ENCODE measurements at places on chromosomes 5 and 9.

- no peak for DNase-seq
Observed at GRCh38 chr5:159781626-159782157, 134.6 kb upstream of the ADRA1B start.

DNA sequence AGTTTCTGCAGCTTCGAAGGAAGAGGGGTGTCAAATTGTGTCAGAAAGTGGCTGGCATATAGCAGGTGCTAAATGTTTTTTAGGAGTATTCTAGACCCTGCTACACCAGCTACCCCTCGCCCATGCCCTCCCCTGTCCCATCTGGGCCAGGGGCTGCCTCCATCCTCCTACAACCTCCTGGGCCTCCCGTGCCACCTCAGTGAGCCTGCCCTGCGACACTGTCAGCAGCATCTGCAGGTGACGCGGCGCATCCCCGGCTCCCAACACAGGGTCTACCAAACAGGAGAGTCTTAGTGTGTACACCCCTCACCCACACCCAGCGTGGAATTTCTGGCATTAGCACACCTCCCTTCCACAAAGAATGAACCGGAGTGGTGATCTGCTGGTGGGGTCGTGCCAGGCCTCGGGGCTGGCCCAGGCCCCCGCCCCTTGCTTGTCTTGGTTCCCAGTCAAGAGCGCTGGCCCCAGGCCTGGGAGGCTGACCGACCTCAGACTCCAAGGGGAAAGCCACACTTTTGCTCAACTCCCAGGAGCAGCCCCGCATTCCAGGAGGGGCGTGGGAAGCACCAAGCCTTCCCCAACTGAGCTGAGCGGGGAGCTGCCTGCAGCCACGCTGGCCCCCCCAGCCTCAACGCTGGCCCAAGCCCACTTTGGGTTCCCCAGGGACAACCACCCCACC lies 55.2 kb downstream of the NEURL1B start:
- DNase-seq = no peak

DNA sequence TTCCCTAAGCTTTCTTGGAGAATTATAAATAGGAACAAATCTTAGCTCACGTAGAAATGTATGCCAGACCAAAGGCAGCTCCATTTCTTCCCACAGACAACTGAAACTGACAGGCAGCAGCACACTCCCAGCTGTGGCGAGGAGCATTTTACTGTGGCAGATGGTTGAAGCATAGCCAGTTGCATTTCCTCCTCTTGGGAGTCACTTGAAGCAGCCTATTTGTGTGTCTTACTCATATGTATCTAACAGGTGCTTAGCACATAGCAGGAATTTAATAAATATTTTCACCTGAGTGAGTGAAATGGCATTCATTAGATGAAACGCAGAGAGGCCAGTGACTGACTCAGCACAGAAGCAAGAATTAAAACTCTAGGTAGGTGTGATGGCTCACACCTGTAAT lies 12.3 kb upstream of the MTMR12 start:
- no peak for DNase-seq

- no peak for DNase-seq
Observed at GRCh38 chr5:87007737-87008136, 259.9 kb upstream of the RASA1 start.

- DNase-seq = no peak
Observed at GRCh38 chr5:44619875-44620610, 188.7 kb upstream of the MRPS30 start.

DNA sequence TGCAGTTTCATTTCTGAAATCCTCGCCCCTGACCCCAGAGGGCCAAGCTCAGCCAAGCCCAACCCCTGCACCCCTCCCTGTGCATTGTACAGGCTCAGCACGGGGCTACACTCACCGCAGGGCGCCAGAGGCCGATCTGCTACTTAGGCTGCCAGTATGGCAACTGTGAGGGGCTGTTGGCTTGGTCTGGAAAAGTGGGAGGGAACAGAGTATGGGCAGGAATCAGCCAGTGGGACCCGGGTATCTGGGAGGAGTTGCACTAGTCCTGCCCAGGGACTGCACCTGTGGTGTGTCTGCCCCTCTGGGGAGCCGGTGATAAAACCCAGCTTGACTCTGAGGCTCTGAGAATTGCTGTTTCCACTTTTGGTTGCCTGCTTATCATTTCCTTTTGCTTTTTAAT lies 167.4 kb upstream of the KIF2A start:
- no peak for DNase-seq

- no peak for DNase-seq
Observed at GRCh38 chr5:93584596-93585040, 1.6 kb downstream of the NR2F1 start.

- DNase-seq = no peak
Observed at GRCh38 chr5:117701062-117701461, 1126.4 kb upstream of the SEMA6A start.

- no peak for DNase-seq
Observed at GRCh38 chr5:68041293-68041692, 174.3 kb upstream of the PIK3R1 start.

DNA sequence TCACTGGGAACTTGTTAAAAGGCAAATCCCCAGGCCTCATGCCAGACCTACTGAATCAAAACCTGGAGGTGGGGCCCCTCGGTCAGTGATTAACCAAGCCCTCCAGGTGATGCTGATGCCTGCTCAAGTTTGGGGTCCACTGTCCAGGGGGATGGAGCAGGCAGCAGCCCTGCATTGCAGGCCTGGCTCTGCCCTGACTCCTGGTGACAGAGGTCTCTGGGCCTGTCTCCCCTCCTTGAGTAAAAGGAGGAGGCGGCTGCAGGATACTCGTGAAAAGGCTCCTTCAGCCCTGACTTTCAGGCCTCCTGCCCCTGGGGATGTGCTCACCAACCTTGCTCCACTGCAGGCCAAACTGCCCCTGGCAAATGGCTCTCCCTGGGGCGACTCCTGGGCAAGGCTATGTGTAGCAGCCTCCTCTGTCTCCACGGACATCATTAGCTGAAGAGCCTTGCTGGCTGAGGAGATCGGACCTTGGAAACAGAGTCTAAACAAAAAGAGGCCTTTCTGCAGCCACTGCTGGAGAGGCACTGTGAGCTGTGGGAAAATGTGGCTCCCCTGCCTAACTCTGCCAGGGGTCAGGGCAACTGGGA lies 134.8 kb upstream of the ALDH1B1 start:
- DNase-seq = no peak

DNA sequence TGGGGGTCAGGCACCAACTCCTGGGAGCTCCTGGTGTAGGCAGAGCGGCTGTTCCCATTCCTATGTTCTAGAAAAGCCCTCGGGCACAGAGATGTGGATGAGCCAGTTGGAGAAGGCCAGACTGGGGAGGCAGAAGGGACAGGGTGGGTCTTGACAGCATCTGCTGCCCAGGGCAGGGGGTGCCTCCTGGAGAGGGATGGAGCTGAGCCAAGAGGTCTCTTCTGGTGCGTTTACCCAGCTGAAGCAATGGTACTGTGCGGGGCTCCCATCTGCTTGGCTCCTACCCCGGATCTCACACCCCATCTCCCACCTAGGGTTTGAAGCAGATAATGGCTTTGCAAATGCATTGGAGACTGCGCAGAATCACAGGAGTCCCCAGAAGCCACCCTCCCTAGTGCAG lies 41.3 kb downstream of the SHB start:
- no peak for DNase-seq

DNA sequence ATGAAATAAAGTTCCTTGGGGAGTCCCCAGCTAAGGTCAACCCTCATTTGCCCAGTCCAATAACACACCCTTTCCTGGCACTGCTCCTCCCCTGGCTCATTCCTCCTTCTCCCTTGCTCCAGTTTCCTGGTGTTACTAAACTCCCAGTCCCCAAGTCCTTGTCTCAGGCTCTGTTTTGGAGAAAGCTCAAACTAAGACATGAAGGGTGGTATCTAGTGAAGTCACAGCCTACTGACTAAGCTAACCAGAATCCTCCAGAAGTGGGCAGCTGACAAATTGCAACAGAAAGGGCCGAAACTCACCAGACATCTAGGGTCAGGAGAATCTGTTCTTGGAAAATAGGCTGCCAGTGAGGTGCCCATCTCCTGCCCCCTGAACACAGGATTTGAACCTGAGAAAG lies 118.7 kb upstream of the NEK6 start:
- peak; percentile 24 for DNase-seq

GRCh38 chr5:94705427-94705826 lies 87.0 kb downstream of the SLF1 start:
- peak; percentile 3 for DNase-seq

GRCh38 chr9:93674580-93675335 lies 98.4 kb downstream of the PHF2 start:
- no peak for DNase-seq

- no peak for DNase-seq
Observed at GRCh38 chr9:124628741-124629140, 121.5 kb upstream of the NR5A1 start.

- DNase-seq = no peak
Observed at GRCh38 chr5:3384531-3384930, 211.1 kb upstream of the IRX1 start.

DNA sequence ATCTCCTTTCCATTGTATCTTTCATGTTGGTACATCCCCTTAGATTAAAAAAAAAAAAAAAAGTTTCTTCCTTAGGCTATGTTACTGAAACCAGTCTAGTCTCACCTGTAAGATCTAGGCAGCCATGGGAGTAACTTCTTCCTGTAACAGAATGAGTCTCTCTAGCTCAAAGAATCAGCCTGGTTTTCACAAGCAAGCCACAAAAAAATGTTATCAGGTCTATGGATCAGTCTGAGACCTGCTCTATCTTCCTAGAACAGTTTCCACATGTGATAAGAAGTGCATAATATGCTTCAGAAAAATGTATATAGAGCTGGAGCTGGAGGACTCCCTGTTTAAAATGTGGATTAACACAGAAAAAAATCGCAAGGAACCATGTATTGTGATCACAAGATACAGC lies 53.8 kb downstream of the ARRDC3 start:
- DNase-seq = no peak

DNA sequence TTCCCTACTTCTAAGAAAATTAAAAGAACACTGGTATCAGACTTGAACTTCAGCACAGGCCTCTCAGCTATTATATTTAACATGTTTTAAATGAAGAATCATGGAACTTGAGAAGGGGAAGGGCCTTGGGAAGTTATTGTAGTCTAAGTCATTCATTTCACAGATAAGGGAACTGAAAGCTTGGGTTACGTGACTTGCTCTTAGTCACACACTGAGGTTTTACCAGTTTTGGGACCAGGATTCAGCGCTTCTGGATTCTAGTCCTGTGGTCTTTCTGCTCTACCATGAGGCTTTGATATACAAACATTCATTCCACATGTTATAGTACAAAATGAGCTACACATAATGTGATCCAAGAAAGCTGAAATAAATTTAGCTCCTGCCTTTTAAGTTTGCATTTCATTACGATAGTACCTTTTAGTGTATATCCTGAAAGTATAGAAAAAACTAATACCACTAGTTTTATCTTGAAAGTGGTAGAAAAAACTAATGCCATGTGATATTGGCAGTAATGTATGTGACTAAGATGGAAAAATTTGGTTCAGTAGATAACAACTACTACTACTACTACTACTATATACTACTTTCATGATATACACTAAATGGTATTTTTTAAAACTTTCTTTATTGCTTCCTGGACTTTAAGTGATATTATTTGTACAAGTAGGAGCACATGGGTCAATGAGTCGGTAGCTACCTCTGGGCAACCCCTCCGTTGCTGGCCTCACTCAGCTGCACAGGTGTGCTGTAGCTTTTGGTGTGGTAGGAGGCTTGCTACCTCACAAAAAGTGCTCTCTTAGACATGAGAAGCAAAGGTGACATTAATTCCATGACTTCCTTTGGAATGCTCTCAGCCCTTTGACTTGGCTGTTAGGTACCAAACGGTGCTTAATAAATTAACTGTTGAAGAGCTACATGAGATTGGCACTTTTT lies 40.7 kb downstream of the F2RL2 start:
- peak; percentile 24 for DNase-seq

GRCh38 chr9:90965226-90966030 lies 163.8 kb downstream of the SYK start:
- peak; percentile 32 for DNase-seq

DNA sequence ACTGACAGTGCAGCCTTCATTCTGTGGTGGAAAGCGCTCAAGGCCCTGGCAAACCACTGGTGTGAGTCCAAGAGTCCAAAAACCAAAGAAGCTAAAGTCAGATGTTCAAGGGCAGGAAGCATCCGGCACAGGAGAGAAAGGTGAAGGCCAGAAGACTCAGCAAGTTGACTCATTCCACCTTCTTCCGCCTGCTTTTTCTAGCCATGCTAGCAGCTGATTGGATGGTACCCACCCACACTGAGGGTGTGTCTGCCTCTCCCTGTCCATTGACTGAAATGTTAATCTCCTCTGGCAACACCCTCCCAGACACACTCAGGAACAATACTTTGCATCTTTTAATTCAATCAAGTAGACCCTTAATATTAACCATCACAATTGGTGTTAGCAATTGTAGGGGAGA lies 296.1 kb downstream of the NDUFS4 start:
- DNase-seq = no peak

- no peak for DNase-seq
Observed at GRCh38 chr5:101677961-101678360, 618.1 kb downstream of the SLCO4C1 start.

DNA sequence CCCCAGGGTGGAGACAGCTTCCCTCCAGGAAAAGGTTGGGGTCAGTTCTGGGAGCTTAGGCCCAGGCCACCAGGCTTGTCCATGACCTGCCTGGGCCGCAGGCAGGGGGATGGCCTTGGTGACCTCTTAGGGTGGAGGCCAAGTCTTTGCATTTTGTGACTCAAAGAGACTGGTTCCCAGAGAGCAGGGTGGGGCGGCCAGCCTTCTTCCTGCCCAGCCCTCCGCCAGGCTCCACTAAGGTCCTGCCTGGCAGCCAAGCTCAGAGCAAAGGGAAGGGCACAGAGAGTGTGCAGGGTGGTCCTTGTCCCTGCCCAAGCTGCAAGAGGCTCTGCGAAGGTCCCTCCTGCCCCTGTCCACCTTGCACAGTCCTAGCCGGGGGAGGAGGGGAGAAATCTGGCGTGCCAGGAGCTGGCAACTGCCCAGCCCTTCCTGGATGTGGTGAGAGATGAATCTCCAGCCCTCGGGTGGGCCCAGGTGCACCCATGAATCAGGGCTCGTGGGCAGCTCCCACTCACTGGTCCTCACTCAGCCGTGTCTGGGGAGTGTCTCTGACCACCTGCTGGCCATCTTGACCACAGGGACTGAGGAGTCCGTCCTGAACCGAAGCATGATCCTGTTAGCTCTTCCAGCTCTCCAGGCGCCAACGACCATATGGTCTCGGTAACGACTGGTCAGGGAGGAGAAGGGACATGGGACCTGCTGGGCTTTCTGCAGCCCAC lies 2.3 kb upstream of the PTGDS start:
- peak; percentile 68 for DNase-seq

DNA sequence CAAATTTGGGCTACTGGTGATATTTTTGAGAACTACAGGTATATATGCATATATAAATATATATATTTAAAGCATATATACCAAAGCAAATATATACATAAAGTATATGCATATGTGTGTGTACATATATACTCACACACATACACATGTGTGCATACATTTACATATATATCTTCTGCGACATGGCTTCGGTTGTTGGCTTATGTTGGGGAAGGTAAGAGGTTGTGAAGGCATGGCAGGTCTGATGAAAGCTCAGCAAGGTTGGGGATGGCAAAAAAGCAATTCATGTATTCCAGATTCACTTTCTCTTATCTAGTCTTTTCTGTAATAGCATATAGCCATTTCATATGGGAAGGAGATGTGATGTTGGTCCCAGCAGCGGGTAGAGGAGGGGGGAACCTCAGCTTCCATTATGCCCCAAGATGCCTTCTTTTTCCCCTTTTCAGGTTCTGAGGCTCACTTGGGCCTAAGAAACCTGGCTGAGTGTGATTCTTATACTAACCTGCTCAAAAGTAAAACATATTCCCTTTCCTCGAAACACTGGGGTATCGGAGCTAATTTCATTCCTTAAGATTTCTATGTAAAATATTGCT lies 201.7 kb downstream of the MEF2C start:
- no peak for DNase-seq

GRCh38 chr5:157476702-157477408 lies 16.8 kb downstream of the NIPAL4 start:
- peak; percentile 62 for DNase-seq

Measured in RPMI7951 (cell line).